ENCODE measurements at places on chromosomes 6 and 20.

DNA sequence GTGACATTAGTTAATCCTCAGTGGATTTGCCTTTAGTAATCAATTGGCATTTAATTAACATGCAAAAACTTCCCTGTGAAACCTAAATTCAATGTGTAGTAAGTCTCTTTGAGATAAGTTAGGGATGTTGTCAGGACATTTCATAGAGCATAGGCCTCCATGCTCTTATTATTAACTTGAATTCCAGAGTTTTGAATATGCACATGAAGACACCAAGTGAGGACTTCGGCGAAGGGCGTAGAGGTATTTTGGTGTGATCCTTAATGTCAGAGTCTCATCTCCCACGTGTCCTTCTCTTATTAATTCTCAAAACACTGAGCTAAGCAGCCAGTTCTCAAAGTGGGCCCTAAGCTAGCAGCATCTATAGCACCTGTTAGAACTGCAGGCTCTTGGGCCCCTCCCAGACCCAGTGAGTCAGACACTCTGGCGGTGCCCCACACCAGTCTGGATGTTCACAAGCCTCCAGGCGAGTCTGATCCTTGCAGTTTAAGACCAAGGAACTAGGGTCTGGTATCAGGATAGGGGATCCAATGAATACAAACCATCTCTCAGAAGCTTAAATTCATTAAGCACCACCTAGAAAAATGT, 292.1 kb downstream of the QKI start:
- no peak for DNase-seq

GRCh38 chr6:33751771-33752645, 5.3 kb upstream of the IP6K3 start:
- peak; percentile 88 for DNase-seq

GRCh38 chr6:161074496-161075121, 83.0 kb downstream of the MAP3K4 start:
- no peak for DNase-seq

GRCh38 chr6:169158691-169159090, 95.0 kb downstream of the THBS2 start:
- DNase-seq, result no peak

- no peak for DNase-seq
These were observed 23.6 kb upstream of the APCDD1L start for GRCh38 chr20:58538752-58539151.

DNA sequence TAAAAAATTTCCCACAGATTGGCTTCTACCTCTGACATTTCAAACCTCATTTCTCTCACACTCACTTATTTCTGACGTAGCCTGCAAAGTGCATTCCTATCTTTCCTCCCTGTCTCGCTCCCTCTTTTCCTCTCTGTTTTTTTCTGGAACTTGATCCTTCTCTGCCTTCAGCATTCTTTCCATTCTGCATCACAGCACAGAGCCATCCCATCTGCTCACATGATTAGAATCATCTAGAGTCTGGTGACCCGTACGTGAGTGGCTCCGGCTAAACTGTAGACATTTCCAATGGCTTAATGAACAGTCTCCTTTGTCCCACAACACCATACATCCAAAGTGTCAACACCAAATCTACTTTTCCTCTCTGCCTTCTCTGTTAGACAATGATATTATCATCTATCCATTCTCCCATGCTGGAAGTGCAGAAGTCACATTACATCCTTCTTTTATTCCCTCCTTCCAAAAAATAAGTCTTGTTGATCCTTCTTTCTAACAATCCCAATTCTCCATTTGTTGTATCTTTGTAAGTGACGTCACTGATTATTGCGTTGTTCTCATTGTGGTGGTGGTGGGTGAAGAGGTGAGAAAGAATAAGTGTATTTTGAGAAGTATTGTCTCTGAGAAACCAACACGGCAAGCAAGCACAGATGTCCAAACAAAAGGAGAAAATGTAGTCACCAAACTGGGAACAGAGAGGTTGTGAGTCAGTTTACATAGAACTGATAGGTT, 41.6 kb downstream of the OPRM1 start:
- DNase-seq, result no peak

DNA sequence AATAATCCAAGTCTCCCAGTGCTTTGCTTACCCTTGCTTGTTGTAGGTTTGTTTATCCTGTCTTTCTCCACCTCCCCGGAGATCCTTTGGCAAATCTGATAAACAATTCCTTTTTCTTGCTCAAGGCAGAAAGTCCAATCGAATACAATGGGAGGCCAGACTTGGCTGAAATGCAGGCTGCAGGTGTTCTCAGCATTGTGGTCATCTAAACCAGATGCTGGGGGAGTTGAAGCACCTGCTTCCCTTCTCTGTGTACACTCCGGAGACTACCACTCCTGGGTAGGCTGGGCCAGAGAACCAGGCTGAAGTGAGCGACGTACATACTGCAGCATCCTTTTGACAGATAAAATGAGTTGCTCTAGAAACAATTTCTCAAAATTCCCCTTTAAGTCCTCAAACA, 82.6 kb upstream of the PREP start:
- DNase-seq, result no peak

GRCh38 chr6:170289951-170290295, 955 bp downstream of the DLL1 start:
- no peak for DNase-seq

GRCh38 chr6:43250992-43251373, 7.7 kb downstream of the TTBK1 start:
- peak; percentile 68 for DNase-seq

DNA sequence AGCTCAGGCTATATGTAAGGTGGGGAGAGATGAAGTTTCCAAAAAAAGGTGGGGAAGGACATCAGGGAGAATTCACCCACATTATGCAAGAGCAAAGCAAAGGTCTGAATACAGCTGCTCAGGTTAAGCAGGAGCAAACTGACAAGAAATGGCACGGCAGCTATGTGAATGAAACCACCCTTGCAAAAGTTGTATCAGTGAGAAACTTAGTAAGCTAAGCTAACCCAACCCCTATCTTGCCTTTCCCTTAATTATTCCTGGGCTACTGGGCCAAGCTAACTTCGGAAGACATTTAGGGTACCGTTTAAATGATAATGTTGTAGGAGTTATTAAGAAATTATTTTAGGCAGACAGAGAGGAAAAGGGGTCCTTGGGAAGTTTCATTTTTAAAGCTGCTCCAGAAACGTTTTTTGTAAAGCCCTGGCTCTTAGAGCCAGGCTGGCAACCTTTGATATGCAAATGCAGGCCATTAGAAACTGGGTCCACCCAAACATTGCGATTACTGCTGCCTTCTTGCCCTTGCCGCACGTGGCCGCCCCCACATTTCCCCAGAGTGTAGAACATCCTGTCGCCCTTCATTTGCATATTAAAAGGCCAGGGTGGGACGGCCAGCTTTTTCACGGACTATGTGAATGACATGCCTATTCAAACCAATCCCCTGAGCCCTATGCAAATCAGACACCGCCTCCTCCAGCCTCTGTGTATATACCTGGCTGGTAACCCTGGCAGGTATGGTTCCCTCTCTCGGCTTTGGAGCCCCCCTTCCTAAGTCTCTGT, 60.5 kb upstream of the SAMD5 start:
- DNase-seq, result no peak

DNA sequence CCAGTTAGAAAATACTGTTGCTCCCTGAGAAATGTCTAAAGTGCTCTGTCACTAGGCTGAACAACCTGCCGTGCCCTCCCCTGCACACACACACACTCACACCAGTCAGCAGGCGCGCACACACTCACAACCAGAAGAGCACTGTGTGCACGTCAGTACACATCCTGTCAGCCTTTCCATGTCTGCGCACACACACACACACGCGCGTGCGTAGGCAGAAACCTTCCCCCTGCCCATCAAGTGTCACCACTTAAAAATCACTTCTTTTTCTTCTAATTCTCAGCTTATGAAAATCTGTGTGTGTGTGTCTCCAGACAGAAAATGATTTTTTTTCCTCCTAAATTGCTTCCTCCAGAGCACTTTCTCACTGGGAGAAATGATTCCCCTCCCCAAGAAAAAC, 100.3 kb downstream of the EDN3 start:
- DNase-seq, result no peak

- DNase-seq, result no peak
These were observed 16.8 kb downstream of the PGM3 start for GRCh38 chr6:83176246-83176645.

GRCh38 chr6:87099472-87099871, 4.6 kb upstream of the CGA start:
- DNase-seq, result no peak

GRCh38 chr20:48705240-48706115, 122.3 kb downstream of the PREX1 start:
- DNase-seq, result no peak

DNA sequence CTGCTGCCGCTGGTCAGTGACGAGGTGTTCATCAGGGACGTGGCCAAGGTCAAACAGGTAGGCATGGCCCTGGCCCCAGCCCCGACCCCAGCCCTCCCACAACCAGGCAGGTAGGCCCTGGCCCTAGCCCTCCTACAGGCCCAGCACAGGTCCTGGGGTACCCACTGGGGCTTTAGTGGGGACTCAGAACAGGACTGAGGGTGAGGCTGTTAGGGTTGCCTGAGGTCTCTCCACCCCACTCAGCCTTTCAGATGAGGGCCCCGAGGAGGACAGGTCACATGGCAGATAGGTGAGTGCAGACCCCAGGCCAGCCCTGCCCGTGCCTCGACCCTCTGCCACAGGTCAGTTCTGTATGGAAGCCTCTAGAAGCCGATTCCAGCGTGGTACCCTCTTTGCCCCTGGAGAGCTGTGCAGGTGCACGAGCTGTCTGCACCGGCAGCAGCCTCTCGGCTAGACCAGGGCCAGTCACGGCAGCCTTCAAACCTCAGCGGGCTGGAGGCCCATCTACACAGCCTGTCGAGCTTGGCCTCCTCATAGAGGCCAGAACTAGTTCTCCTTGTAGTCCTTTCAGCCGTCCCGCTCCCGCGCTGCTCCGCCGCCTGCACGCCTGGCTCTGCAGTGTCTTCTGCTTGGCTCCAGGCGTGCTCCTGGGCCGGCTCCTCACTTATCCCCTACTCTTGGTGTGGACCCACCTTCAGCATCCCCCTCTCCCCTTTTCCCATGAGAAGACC, 35.5 kb downstream of the PYGB start:
- no peak for DNase-seq

- peak; percentile 85 for DNase-seq
These were observed 167.9 kb downstream of the PREX1 start for GRCh38 chr20:48659858-48660257.

DNA sequence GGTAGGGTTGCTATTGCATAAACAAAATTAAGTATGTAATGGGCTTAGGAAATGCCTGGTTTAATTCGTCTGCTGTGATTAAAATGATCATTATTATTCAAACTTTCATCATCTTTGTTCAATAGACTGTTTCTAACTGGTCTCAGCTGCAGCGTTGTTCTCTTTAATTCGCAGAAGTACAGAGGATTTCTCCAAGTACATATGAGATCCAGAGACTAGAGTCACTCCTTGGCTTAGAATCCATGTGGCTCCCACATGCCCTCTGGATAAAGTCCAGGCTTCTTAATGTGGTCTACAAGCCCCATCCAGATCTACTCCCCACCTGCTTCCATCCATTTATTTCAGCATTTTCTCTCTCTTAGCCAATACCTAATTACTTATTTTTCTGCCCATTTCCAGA, 1.1 kb upstream of the ZBTB24 start:
- DNase-seq, result no peak

DNA sequence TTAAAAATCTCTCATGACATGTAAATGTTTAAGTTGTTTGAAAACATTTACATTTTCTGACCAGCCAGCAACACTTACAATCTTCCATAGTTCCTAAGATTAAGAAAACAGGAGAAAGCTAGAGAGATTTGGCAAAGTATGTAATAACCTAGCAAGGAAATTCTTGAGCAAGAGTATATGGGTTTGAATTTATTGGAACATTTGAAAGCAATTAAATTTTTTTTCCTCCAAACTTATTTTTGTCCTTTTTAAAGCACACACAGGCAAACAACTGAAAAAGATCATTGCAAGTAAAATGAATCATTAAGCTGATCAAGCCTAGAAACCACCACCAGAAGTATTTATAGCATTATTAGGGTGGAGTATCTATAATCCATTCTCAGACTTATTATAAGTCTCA, 20.1 kb upstream of the ZNF217 start:
- no peak for DNase-seq

DNA sequence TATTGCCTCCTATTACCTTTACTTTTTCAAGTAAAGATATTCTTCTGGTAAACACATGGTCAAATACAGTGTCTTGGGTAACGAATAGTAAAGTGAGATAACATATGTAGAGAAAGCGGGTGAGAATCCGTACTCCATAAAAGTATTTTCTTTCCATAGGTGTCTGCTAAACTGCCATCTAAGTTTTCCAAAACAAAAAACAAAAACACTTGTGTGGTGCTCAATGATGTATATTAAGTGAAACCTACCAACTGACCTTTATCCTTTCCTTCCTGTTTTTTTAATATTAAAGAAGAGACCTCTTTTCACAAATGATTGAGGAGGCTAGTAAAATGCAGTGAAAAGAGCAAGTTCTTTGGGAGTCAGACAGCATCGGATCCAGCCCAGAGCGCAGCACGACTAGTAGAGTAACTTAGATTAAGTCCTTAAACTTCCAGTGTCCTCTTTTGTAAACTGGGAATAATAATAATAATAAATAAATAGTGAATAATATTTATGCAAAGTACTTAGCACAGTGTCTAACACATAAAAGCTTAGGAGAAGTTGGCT, 437 bp upstream of the CDKAL1 start:
- no peak for DNase-seq

DNA sequence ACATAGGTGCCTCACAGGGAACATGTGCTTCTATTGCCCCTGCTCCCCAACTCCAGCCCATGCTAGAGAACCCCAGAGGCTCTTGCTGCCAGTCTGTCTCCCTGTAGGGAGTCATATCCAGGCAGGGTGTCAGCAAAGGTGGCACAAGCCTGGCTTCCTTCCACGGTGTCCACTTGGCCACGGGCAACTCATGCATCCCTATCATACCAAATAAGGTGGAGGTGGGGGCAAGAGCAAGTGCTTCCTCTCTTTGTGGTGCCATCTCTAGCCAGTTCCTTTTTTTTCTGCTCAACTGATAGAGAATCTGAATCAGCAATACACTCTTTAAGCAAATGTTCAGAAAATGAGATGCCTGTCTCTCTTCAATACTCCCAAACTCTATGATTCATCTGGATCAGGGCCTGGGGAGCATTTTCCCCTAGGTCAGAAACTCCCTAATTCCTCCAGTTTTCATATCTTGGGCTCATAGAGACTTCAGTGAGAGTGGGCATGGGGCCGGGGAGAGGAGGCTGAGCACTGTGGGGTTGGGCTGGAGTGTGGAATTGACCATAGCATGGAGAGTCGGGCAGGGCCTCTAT, 105.1 kb upstream of the GPR6 start:
- no peak for DNase-seq

DNA sequence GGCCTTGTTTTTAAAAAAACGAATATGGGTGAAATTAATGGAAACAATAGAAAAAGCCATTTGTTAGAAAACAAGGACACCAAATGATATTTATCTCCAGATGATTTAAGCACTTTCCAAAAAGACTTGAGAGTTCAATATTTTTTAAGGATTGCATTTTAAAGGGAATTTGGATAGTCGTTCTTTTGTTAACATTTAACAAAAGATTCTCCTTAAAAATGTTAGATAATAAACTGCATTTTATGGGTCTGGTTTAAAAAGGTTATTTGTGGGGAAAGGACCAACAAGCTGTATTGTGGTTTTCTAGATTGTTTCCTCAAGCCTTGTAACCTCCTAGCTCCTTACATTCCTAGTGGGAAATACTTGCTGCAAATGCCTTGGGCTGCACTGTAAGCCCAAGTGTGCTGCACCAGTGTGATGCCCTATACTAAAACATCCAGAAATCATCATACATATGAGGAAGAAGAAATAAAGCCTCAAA, 1.5 kb upstream of the PHIP start:
- peak; percentile 16 for DNase-seq

- no peak for DNase-seq
These were observed 26.9 kb downstream of the ZBP1 start for GRCh38 chr20:57593134-57593886.

GRCh38 chr20:63005365-63005861, 1.4 kb downstream of the BHLHE23 start:
- DNase-seq, result no peak
